ENCODE measurements at places on chromosomes 1 and 21. TPM values are rescaled to one million over a fixed set of nuclear protein-coding genes. Genes with fewer than 3 reads are reported as not detected.

KCNT2 gene
- total RNA-seq = not detected

DNA sequence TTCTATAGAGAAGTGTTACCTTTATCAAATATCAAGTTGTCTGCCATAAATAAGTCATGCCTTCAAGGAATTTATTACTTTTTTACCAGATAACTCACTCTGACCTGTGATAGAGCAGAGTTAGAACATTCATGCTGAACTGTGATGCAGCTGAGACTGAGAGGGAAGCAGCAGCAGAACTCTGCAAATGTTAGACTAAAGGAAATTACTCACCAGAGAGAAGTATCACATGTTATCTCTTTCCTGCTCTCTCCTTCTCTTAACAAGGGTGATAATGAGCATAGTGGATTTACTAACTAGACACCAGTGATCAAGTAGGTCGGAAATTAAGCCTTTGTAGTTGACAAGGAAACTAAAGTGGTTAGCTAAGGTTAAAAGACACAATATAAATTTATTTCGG is 181.6 kb downstream of the RASAL2 start:
- DNase-seq = no peak

ACBD3 gene
- 41.4 TPM for total RNA-seq

DNA sequence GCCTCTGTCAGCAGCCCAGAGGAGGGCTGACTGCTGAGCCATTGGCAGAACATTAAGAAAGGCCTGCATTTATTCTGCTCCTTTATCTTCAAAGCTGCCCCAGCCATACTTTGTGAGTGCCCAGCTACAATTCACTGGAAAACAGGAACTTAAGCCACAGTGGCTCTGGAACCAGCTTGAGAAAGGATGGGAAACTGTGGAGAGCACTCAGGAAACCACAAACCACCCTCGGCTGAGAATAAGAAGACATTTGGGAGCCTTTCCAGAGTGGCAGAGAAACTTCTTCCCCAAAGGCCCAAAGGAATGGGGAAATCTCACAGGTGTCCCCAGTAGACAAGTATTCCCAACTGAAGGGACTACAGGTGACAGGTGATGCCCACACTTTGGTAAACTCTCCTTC is 1.8 kb downstream of the LAMB3 start:
- no peak for DNase-seq

- peak; percentile 57 for DNase-seq
Observed at GRCh38 chr1:244863491-244864252, 671 bp downstream of the HNRNPU start.

DNA sequence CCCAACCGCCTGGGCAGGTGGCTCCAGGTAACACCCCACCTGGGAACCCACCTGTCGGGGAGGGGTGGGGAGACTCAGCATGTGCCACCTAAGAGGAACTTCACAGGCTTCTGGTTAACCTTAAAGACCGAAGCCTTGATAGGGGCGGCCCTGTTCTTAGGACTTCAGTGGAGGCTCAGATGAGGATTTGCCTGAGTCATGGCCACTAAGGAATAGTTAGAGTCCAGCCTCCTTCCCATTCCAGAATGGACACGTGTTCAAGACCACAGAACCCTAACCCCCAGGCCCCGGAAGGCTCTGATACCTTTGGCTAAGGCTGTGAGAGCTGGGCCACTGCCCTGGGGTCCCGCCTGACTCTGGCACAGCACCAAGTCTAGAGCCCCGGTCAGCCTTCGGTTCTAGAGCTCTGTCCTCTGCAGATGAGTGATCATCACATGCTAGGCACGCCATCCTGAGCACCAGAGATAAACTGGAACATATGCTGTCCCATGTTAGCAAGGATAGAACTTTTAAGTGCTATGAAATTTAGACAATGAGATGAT is 20.3 kb downstream of the PADI6 start:
- no peak for DNase-seq

GRCh38 chr1:201377611-201378092 is at the start of gene TNNT2:
Gene TNNT2, minus strand, starts transcription at chr1:201377680. Its CDS starts 4,426 bp downstream, at chr1:201373254.
- DNase-seq = no peak

ZNF648 gene
- total RNA-seq = not detected

TNFRSF4 gene
- total RNA-seq = 0.86 TPM

DNA sequence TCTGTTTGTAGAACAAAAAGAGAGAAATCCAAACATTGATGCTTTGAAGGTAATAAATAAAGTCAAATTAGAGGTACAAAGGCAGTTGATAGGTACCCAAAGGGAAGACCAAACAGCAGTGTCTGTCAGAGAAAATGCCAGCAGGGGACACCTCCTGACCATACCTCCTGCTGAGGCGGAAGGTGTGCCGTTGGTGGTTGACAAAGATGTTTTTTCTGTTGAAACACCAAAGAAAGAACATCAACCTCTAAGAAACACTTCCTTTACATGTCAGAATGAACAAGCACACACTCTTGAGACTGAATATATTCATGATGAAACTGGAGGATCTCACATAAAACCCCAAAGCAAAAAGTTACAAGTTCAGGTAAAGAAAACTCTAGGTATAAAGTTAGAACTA is 128.3 kb downstream of the MACF1 start:
- DNase-seq = no peak

- no peak for DNase-seq
Observed at GRCh38 chr1:31501505-31501904, 74.8 kb upstream of the TINAGL1 start.

- DNase-seq = no peak
Observed at GRCh38 chr1:180185281-180185680, 30.6 kb downstream of the QSOX1 start.

DNA sequence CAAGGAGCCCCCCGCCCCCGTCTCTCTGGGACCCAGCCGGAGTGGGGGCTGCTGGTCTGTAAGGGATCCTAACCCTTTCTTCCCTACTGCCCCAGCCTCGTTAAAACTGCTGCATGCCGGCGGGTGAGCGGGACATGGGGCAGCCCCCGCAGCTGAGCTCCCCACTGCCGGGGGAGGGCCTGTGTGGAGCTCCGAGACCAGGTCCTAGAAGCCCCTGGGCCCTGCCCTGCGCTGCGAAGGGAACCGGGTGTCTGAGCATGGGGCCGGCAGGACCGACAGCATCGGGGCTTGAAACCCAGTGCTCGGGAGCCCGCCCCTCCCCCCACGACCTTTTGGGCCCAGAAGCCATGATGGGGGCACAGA is 9.2 kb upstream of the COL6A1 start:
- no peak for DNase-seq

GRCh38 chr1:43766818-43767525 is 59.6 kb downstream of the ST3GAL3 start:
- no peak for DNase-seq

- peak; percentile 33 for DNase-seq
Observed at GRCh38 chr21:31604591-31605190, 54.8 kb upstream of the SOD1 start.

DNA sequence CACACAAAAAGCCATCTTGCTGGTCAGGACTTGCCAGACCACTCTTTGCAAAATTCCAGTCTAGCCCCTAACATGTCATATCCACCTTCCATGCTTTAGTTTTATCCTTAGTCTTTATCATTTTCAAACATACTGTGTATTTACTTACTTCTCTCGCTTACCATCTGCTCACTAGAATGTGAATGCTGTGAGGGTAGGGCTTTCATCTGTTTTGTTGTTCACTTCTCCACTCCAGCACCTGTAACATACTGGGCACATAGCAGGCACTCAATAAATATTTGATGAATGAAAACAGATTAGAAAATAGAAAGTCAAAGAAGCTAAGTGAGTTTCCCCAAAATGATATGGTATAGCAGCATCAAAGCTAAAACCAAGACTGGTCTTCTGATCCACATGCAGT is 79.9 kb downstream of the OLFML2B start:
- no peak for DNase-seq

C4BPA gene
- not detected for total RNA-seq

SPOCD1 gene
- not detected for total RNA-seq

DNA sequence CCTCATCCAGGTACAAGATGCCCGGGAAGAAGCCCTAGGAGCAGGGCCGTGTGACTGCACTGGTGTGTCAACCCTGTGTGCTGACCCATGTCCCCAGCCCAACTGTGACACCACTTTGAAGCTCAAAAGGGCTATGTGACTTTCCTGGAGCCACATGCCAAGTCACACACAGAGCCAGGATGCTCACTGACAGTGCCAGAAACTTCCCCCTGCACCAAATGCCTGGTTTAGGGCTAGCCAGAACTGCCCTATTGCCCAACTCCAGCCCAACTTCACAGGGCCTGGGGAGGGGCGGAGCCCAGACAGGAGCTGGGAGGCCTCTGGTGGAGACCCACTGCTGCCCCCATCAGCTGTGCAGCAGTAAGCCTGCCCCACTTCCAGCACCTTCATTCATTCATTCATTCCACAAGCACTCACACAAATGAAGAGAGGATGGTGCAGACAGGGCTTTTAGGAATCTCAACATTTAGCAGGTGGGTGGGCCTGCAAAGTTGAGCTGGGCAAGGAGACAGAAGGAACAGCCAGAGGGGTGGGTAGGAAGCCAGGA is 36.7 kb downstream of the KCNQ4 start:
- no peak for DNase-seq

TMPRSS3 gene
- total RNA-seq = not detected

S100A2 gene
- total RNA-seq = 2.0 TPM

INAVA gene
- 0.44 TPM for total RNA-seq

GRCh38 chr21:34836103-34836932 is 167.5 kb downstream of the CLIC6 start:
- no peak for DNase-seq

DNA sequence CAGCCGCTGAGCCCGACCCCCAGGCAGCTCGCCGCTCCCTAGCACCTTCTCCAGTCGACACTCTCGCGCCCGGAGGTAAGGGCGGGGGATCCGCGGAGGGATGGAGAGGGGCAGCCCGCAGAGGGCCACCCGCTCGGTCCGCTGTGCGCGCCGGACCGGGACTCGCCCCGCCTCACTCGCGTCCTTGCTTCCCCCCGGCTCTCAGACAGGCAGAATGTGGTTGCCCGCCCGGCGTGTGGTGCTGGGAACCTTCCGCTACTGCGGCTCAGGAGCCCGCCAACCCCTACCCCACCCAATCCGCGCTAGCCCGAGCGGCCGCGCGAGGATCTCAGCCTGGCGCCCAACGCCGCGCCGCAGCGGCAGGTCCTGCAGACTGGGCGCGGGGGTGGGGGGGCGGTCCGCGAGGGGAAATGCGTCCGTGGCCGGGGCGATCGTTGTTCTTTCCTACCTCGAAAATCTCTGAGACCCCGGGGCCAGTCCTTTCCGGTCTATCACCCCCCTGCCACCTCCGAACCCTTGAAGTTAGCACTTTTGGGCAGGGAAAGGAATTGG is 404 bp downstream of the LRRC8C start:
- peak; percentile 72 for DNase-seq

HCN3 gene
- 2.7 TPM for total RNA-seq

C1orf94 gene
- total RNA-seq = not detected

- no peak for DNase-seq
Observed at GRCh38 chr1:43552813-43553212, 22.1 kb downstream of the PTPRF start.

GRCh38 chr1:2232255-2232915 is 4.3 kb downstream of the SKI start:
- no peak for DNase-seq

- no peak for DNase-seq
Observed at GRCh38 chr1:24572301-24572700, 16.4 kb downstream of the NCMAP start.

DNA sequence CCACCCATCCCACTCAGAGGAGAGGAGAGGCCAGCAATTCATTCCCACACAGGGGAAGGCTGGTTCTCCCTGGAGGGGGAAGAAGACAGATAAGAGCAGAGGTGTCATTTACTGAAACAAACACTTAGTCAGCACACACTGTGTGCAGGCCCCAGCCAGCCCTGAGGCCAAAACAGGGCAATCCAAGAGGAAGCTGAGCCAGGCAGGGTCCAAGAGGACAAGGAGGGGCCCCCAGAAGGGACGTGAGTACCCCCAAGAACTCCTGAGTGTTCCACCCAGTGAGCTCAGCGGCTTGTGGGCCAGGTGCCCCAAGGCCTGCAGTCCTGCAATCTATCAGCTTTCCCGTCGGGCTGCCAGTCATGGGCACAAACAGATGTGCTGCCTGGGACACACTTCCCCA is 15.8 kb downstream of the ADGRB2 start:
- no peak for DNase-seq

DNA sequence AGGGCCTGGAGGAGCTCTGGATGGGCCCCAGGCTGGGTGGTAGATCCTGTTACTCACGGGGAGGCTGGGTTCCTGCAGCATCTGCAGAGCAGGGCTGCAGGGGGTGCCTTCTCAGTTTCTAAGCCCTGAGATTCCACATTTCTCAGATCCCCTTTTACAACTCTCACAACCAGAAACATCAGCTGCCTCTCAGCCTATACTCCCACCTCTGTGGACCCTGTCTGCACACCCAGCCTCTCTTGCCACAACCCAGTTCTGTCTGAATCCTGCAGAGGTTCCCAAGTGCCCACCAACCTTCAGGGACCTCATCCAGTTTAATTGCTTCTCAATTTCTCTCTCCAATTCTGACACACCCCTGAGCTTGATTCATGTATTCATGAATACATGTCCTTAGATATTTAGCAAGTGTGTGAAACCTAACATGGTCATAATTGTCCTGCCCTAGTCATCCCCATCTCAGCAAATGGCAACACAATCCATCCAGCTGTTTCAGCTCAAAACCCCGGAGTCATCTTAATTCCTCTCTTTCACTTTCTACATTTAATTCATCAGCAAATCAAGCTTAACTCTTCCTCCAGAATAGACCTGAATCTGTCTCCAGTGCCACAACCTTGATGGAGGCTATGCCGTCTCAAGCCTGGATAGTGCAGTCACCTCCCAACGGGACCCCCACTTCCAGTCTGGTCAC is 57.0 kb upstream of the NEK2 start:
- DNase-seq = no peak

- no peak for DNase-seq
Observed at GRCh38 chr1:14843525-14843924, 245.0 kb downstream of the KAZN start.

DNA sequence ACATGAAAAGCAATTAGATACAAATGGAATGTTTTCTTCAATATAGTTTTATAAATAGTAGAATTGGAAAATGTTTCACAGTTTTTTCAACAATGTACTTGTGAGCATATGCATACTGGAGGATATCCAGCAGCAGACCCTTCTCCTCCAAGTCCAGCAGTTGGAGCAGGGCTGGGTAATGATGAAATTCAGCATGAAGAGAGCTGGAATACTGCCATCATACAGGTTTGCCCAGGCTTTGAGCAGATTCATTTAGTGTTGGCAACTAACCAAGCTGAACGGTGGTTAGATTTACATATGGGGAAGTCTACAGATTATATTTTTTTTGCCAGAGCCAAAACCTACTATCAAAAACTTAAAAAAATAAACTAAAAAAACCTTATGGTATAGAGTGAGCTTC is 38.3 kb downstream of the WDR3 start:
- no peak for DNase-seq

- DNase-seq = no peak
Observed at GRCh38 chr1:247218121-247218651, 37.7 kb upstream of the VN1R5 start.

DNA sequence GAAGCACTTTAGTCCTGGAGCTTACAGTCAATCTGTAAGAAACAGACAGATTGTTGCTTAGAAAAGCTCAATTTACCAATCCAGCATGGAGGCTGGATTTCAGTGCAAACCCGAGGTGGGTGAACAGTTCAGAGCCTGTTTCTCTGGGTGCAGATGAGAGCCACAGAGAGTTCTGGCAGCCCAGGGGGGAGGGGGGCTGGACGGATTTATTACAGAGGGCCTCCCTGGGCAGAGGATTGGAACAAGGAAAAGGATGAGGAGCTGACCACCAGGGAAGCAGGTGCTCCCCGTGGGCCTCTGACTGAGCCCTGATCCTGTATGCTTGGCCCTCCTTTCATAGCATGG is 38.0 kb upstream of the EPS8L3 start:
- no peak for DNase-seq
